Smooth muscle cell of bladder (primary cell): ENCODE measurements at places on chromosomes 12 and 14. TPM values are rescaled to one million over a fixed set of nuclear protein-coding genes. Genes with fewer than 3 reads are reported as not detected.

Gene KLRF1
- 0.18 and 0.43 TPM in 2 replicates for total RNA-seq

Gene SOAT2
- total RNA-seq, result 0.09 TPM in 1 of 2 replicates, not detected in the other

Gene RNASE3
- total RNA-seq, result not detected in 2 replicates

Gene NGB
- not detected in 2 replicates for total RNA-seq

Gene PCNX4
- 46.5 and 50.9 TPM in 2 replicates for total RNA-seq

Gene SLC5A8
- total RNA-seq, result not detected in 2 replicates

Gene RD3L
- not detected in 2 replicates for total RNA-seq

Gene NPAS3
- total RNA-seq, result 0.28 and 0.83 TPM in 2 replicates

Gene KIF5A
- 0.09 and 0.14 TPM in 2 replicates for total RNA-seq

Gene FOXN4
- not detected in 2 replicates for total RNA-seq

Gene LYZ
- 0.09 TPM in 1 of 2 replicates, not detected in the other for total RNA-seq

Gene KLRB1
- total RNA-seq, result under 0.01 TPM in 1 of 2 replicates, not detected in the other

Gene HOTAIR
- total RNA-seq, result 0.09 and 0.28 TPM in 2 replicates

Gene CRIP1
- 2.0 and 3.3 TPM in 2 replicates for total RNA-seq

Gene IKZF4
- total RNA-seq, result 0.57 and 1.5 TPM in 2 replicates

Gene WNT1
- not detected in 2 replicates for total RNA-seq

Gene JAG2
- total RNA-seq, result 0.57 and 1.2 TPM in 2 replicates

Gene RND1
- total RNA-seq, result 0.14 and 0.55 TPM in 2 replicates

Gene RAB15
- total RNA-seq, result 1.6 and 2.1 TPM in 2 replicates

Gene KRT6C
- not detected in 2 replicates for total RNA-seq

Gene PELI2
- 16.6 and 17.8 TPM in 2 replicates for total RNA-seq

Gene SLC8A3
- total RNA-seq, result under 0.01 and 0.18 TPM in 2 replicates
